ENCODE measurements at places on chromosomes 3 and 15.

GRCh38 chr15:42650208-42651066 is 75.0 kb downstream of the STARD9 start:
- DNase-seq: peak; percentile 61

- DNase-seq: no peak
Measured at GRCh38 chr3:57382933-57383332, 90.4 kb upstream of the ASB14 start.

DNA sequence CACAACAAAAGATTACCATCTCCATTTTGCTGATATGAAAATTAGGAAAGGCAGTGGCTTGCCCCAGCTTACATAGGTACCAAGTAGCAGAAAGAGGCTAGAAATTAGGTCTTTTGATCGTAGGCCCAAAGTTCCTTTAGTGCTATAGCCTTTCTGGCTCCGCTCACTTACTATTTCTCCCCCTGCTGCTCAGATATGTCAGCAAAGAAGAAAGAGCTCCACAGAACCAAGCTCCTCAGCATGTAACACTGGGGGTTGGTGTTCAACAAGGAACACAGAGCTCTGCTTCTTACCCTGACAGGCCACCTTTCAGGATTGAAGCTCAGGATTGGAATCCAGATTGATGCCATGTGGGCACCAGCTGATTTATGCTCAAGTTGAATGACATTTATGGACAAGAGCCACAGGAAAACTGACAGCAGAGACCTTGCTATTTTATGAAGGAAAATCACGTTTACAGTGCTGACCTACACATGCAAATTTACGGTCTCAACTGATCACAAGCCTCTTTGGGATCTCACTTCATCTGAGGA is 6.1 kb upstream of the IL12A start:
- no peak for DNase-seq

GRCh38 chr3:46675426-46675825 is 18.1 kb downstream of the ALS2CL start:
- peak; percentile 24 for DNase-seq

- DNase-seq: no peak
Measured at GRCh38 chr15:74257105-74257504, 21.0 kb downstream of the CCDC33 start.

- DNase-seq: no peak
Measured at GRCh38 chr3:157543501-157544035, 40.4 kb upstream of the VEPH1 start.

GRCh38 chr3:34357461-34357860 is 559.0 kb downstream of the PDCD6IP start:
- no peak for DNase-seq

All from aorta (tissue), 5 donors.